ENCODE measurements at places on chromosomes 2 and 18. TPM values are rescaled to one million over a fixed set of nuclear protein-coding genes. Genes with fewer than 3 reads are reported as not detected.

The IL1B gene
- 1.1 TPM for polyA plus RNA-seq

The ST8SIA5 gene
- not detected for polyA plus RNA-seq

The CRYGC gene
- polyA plus RNA-seq: not detected

DNA sequence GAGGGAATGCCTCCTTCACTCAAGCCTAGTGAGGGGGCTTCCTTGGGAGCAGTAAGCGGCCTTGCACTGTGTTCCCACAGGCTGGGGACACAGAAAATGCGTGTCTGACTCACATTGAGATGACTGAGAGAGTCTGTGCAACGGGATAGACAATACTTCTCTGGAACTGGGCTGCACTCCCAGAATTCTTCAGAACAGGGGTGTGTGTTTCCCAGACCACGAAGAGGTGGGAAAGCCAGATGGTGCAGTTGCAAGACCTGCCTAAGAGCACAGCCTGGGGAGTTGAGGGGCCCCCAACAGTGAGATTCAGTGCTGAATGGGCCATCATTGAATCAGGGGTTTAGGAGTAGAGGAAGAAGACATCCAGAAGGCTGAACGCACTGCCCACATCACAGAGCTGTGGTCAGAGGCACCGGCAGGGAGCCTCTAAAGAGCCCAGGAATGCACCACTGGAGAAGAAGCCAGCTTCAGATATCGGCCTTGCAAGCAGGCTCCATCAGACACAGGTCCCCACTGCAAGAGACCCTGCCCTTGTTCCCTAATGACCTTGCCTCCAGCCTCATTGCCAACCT lies 36.6 kb upstream of the MRPL19 start:
- peak; percentile 56 for DNase-seq

GRCh38 chr2:217994776-217995274 lies 8.0 kb downstream of the TNS1 start:
- peak; percentile 94 for DNase-seq

DNA sequence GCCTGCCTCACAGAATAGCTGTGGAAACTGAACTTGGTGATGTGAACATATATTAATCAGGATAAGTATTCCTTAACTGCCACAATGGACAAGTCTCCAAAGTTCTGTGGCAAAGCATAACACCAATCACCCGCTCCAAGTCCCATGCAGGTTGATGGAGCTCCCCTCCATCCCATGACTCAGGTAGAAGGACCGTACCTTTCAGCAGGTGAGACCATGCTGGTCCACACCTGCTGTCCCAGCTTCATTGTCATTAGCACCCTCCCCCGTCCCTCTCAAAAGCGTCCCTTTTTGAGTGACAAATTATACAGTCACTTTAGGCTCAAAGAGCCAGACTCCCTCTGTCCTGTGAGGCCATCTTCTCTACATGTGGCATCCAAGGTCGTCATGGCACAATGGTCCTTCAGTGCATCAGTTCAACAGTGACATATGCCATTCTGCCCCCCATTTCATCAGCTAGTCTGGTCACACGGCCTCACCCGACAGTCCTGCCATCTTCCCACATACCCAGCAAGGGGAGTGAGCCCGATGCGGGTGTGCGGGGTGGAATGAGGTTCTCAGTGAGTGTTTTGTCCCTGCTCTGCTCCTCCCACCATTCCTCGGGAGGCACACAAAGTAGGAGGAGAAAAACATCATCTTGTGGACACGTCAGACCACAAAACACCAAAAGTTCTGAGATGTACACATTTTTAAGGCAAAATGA lies 136.7 kb upstream of the MYCN start:
- no peak for DNase-seq

- DNase-seq: peak; percentile 91
Observed at GRCh38 chr2:157747695-157748370, 119.2 kb upstream of the ACVR1C start.

GRCh38 chr2:108562274-108562673 lies 28.0 kb downstream of the LIMS1 start:
- DNase-seq: no peak

DNA sequence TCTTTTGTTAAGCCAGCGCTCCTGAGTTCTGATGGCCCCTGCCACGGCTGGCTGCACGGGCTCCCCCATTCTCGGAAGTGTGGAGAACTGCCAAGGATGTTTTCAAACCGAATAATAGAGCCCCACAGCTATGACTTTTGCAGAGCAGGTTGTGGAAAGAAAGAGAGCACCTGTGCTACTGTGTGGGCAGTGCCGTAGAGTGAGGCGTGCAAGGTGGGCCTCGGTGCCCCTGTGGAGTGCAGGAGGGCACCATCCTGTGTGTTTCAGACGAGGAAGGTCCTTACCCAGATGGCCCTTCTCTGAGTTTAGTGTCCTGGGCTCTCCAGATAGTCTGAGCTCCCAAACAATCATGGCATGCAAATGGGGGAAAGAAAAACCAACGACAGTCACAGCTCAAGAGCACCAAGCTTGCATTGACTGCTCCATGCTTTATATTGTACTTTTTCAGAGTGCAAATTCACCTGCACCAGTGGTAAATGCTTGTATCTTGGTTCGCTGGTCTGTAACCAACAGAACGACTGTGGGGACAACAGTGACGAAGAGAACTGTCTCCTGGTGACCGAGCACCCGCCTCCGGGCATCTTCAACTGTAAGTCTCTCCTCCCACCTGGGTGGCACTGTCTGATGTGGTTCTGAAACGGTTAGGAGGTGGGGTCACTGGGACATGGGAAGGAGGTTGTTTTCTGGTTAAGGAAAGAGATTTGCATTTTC lies 219.4 kb downstream of the LDLRAD4 start:
- no peak for DNase-seq

DNA sequence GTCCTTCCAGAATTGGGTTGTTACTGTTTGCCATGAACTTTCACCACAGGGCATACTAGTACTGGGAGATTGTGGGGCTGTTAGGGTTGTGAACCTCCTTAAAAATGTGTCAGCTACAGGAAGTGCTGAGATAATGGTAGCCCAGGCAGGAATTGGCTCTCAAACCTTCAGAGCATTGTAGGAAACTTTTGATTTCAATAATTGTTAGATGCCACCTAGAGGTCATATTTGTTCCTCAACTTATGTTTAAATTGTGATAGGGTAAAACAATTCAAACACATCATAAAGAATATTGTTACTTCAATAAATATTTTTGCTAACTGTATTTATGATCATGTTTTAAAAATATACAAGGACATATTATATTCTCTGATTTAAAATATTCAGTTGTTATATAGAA lies 594.6 kb downstream of the ADCYAP1 start:
- no peak for DNase-seq

Data from GM23248 (cell line).